ENCODE measurements at places on chromosomes 5 and 9.

DNA sequence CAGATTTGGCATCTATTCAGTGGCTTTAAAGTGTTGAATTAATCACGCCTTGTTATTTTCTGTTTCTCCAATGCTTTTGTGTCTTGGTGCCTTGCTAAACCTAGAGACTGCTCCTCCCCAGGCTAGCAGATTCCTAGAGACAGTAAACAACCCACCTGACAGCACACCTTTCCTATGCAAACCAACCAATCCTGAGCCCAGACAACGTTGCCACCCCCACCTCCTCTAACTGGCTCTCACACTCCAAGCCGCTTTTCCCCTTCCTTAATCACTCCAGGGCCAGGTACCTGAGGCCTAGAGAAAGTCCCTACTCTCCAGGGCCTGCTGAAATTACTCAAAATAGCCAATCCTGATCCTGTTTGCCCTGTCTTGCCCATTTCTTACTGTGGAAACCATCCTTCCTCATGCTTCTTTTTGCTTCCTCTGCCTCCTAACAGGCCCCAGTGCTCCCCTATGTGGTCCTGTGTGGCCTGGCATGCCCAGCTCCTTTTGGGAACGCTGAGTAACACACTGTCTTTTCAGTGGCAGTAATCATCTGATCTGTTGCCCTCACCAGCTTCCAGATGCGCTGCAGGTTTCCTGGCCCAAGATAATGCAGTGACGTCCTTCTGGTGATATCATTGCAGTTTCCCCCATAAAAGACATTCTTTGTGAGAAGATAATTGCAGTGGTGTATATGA is 53.4 kb downstream of the GAS1 start:
- no peak for DNase-seq

GRCh38 chr9:119697996-119698395 is 328.8 kb upstream of the BRINP1 start:
- no peak for DNase-seq

- DNase-seq = no peak
These were observed 309.3 kb downstream of the DOCK8 start for GRCh38 chr9:524008-524407.

DNA sequence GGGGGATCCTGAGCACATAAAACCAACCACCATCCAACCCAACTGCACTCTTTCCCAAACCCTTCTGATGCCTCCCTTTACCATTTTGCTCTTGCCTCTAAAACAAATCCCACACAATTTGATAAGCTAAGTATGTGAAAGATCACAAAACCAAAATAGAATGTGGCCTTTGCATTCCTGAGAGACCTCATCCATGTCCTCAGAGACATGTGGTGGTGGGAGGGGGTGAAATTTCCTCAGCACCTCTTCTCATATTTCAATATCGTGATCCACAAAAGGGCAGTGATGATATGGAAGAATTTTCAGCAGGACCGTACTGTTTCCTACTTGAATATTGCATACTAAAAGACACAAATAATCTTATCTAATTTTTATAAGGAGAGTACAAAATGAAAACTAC is 423.3 kb downstream of the TLE1 start:
- no peak for DNase-seq

- DNase-seq = no peak
These were observed 10.4 kb downstream of the ZNF618 start for GRCh38 chr9:113886466-113886865.

GRCh38 chr9:129811967-129812363 is 9.0 kb downstream of the TOR1B start:
- DNase-seq = no peak

DNA sequence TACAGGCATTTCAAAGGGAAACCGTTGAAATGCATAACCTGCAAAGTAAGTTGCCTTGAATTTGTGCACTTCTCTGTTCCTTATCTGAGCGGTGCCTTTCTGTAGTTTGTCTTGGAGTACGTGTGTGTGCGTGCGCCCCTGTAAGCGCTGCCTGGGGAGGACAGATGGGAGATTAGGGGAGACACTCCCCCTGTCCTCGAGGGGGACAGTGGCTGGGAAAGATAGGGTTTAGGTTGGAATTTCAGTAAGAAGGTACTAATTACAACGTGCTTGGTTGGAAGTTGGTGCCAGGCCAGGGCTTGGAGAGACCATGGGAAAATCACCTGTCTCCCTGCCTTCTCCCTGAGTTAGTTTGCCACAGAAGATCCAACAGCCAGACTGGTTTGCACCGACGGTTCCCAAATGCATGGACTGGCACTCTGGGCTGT is 73.2 kb downstream of the PIK3R1 start:
- no peak for DNase-seq

DNA sequence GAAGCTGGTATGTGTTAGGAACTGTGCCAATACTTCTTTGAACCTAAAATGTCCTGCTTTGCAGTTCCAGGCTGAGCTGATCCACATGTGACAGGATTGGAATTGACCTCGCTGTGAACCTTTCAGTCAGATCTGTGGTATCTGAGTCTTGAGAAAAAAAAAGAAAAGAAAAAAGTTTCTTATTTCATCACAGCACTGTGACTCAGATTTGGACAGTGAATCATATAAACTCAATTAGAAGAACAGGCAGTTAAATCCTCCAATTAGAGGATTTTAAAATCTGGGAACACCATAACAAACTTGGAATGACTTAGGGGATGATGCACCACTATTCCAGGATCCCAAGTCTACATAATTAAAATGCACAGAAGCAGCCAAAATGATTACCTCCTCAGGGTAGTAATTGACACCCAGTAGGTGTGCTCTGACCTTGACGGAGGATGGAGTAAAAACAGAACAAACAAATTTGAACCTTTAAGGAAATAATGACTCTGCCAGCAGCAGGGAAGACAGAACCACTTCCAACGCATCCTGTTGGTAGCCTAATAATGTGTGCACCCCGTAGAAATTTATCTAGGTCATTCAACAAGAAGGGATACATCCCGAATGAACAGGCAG is 57.8 kb upstream of the RAI14 start:
- DNase-seq = no peak

- no peak for DNase-seq
These were observed 159.5 kb upstream of the IL12B start for GRCh38 chr5:159489779-159490178.

DNA sequence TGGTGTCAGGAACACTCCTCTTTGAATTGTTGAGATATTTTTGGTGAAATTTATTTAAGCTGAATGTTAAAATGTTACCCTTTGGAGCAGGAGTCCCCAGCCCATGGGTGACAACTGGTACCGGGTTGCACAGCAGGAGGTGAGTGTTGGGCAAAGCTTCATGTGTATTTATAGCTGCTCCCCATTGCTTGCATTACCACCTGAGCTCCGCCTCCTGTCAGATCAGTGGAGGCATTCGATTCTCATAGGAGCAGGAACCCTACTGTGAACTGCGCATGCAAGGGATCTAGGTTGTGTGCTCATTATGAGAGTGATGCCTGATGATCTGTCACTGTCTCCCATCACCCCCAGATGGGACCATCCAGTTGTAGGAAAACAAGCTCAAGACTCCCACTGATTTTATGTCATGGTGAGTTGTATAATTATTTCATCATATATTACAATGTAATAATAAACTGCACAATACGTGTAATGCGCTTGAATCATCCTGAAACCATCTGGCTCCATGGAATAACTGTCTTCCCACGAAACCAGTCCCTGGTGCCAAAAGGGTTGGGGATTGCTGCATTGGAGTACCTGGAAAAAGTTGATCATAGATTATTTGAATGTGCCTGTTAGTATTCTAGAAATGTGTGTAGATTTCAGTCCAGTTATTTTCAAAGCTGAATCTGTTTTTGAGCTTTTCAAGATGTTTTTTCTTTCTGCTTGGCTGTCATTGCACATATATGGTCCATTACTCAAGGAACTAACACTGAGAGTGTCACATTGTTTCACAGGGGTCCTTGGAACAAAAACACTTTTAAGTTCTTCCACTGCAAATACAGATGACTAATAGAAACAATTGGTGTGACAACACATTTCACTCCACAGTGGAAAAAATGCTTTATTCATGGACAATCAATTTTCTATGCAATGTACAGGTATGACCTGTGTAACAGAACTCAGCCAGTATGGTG is 104.6 kb upstream of the TNFAIP8 start:
- DNase-seq = no peak

GRCh38 chr9:6922124-6922676 is 164.4 kb downstream of the KDM4C start:
- no peak for DNase-seq

DNA sequence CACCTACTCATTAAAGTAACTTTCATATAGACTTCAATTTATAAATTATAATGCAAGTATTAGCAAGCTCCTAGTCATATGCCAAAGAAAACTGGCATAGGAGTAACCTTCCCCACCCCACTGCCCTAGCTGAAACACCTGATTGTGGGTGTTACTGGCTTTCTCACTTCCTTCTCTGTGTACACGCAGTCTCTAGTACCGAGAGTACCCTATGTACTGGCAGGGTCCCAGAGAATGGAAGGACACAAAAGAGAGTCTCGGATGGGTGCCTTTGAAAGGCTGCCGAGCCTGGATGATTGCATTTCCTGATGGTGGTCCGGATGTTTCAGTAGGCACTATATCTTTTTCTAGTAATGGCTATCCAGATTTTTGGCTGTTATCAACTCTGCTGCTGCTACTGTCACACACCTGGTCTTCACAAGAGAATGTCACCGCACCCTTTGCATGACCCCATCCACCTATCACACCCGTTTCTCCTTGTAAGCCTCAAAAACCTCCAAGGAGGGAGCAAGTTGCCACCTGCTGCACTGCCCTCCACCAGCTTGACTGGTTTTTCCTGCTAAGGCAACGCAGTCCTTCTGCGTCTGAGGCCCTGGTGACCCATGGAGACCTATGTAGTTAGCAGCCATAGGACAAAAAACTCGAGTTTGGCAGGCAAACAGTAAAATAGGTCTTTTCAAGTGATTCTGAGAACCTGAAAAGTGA is 53.8 kb upstream of the CLINT1 start:
- DNase-seq = no peak

DNA sequence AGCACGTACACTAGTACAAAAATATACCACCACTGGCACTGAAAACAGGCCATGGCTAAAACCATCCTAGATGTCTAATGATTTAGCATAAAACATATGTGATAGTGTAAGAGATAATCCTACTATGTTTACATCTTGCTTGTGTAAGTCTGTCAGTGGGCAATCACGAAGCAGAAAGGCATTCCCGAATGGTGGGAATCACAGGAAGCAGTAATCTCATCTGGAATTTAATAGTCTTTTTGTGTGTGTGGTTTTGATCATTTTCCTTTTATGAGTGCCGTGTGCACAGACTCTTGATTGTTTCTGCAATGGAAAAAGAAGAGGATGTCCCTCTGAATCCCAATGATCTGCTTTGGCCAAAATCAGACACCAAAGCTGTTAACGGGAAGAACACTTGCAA is 200.5 kb downstream of the EBF1 start:
- DNase-seq = no peak

DNA sequence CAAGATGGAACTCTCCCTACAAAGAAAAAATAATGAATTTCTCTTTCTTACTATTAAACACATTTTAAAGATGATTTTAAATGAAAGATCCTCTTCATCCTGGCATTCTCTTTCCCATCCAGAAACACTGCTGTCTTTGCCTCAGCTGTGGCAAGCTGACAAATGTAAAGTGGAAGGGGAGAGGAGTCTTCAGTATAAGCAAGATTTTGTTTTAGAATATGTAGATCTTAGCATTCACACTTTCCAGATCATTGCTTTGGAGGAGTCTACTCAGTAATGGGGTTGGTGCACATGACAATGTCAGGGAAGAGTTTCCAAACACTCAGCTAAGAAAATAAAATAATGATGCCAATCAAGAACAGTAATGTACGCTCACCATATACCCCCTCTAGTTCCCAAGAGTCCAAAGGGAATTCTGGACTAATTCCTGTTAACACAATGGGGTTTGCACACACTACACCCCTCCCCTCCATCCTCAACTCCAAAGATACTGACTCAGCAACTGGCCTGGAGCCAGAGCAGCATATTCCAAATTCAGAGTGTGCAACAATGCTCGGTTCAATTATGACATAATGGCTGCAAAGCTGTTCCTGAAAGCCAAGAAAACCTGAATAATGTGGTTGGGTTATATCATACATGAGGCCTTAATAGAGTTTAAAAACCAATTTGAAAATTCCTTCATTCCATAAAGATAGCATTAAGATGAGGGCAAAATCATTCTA is 4.6 kb downstream of the C5orf63 start:
- peak; percentile 67 for DNase-seq

- no peak for DNase-seq
These were observed 74.6 kb downstream of the FEM1C start for GRCh38 chr5:115469904-115470516.

DNA sequence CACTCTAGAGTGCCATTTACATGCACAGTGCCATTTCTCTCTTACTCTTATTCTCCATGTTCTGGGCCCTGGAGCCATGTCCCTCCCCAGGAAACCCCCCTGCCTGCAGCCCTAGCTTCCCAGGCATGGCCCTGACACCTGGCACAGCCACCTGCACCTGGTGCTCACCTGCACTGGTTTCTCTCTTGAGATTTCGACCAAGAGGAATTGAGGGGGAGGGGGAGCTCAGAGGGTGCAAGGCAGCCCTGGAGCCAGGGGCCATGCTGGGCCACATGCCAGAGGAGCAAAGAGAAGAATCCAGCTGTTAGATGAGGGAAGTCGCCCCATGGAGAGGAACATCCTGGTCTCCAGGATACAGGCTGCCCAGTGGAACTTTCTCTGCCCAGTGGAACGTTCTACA is 65.0 kb upstream of the RAPGEF1 start:
- DNase-seq = no peak

DNA sequence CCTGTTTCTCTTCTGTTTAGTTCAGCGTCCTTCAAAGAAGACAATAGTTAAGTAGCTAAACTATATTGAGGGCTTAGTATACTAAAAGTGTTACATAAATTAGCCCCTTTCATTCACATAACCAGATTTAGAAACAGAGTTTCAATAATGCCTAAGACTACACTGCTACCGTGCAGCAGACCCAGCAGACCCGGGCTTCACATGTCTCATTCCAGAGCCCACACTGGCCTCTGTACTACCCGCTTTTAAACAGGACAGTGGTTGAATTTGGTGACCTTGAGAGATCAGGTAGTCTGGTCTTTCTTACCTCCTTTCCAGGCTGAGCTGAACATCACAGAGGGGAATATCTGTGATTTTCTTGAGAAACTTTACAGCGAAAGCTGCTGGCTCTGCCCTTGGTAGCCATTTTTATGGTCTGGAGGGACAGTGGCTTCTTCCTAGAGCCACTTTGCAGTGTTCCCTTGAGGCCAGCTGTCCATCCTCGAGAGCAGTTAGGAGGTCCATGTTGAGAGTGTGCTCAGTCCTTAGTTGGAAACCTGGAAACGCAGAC is 56.5 kb downstream of the SLC22A5 start:
- no peak for DNase-seq

DNA sequence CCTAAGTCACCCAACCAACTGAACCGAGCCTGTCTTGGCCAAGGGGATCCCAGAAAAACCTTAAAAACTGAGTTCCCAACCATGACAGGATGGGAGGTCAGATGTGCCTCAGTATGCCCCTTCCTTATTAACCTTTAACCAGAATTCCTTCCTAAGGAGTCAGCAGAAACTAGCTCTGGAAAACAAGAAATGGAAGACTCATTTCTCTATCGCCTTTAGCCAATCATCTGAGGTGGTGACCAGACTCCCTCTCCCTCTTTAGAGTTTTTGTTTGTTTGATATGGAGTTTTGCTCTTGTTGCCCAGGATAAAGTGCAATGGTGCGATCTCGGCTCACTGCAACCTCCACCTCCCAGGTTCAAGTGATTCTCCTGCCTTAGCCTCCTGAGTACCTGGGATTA is 37.5 kb downstream of the SLC28A3 start:
- DNase-seq = no peak
